ENCODE measurements at places on chromosomes 6 and 20.
A peak's percentile ranks its signal among the peaks of the same experiment; 100 is the strongest.

DNA sequence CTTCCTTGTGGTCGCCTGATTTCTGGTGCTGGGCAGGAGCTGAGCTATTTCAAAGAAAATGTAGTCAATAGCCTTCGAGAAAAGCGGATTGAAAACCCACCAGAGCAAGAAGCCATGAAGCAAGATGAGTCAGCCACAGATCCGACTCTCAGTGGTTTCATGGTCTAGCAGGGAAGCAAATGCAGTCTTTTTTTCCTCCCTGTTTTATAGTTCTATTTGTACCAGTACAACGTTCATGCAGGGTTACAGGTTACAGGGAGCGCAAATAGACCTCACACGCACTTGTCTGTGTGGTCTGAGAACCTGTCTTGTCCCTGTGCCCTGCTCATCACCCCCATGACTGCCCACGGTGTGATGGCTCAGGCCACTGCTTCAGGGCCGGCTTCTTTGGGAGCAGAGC lies 309.8 kb upstream of the SUPT3H start:
- no peak for DNase-seq

GRCh38 chr6:8930009-8930408 lies 494.7 kb upstream of the SLC35B3 start:
- no peak for DNase-seq

DNA sequence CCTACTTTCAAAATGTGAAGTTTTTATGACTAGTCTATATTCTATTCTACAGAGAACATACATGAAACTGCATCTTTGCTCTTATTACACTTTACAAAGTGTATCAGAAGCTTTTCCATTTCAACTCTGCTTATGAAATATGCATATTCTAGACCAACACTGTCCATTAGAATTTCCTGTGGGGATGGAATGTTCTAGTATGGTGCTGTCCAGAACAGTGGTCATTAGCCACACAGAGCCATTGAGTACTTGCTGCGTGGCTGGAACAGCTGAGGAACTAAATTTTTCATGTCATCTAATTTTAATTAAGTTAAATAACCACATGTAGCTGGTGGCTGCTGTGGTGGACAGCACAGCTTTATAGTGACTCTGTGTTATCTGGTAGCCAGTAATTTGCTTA lies 105.9 kb upstream of the PDE10A start:
- no peak for DNase-seq

- no peak for DNase-seq
These were observed 19.4 kb upstream of the CLDN20 start for GRCh38 chr6:155244434-155244833.

DNA sequence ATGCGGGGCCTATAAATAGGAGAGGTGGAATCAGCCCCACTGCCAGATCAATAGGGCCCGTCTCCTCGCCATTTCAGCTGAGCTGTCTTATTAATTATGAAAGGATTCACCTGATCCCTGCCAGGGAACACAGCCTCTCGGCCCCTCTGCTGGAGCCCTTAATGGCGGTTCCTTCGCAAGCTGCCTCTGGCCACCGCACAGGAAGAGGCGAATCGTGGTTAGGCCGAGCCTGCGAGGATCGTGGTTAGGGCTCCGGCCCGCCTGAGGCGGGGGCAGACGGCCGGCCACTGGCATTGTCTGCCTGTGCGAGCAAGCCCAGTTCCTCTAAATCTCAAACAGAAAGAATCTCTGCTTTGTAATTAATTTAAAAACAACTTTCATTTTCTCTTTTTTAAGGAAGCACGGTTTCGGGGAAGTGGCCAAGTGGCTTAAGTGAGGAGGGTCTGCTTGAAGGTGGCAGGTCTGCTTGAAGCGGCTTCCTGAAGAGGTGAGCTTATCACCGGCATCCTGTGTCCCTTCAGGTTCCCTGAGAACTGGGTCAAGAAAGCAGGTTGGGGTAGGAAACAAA lies 9.2 kb downstream of the NRN1 start:
- DNase-seq: no peak

- no peak for DNase-seq
These were observed 243.1 kb downstream of the DLL1 start for GRCh38 chr6:170047823-170048222.

DNA sequence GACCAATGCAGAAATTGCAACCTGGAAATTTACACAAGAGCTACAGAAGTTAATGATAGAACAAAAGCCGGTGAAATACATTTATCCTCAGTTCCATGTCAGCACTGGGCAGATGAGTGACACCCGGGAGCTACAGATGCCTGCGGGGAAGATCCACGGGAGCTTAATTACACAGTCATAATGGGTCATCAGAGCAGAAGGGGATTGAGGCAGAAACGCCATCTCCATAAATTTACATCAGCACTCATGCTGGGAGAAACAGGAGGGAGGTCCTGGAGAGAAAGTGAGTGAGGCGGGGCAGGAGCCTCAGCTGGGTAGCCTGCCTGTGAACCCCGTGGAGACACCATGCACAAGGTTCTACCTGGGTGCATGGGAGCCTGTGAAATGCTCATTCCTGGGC lies 37.6 kb upstream of the CST7 start:
- no peak for DNase-seq

DNA sequence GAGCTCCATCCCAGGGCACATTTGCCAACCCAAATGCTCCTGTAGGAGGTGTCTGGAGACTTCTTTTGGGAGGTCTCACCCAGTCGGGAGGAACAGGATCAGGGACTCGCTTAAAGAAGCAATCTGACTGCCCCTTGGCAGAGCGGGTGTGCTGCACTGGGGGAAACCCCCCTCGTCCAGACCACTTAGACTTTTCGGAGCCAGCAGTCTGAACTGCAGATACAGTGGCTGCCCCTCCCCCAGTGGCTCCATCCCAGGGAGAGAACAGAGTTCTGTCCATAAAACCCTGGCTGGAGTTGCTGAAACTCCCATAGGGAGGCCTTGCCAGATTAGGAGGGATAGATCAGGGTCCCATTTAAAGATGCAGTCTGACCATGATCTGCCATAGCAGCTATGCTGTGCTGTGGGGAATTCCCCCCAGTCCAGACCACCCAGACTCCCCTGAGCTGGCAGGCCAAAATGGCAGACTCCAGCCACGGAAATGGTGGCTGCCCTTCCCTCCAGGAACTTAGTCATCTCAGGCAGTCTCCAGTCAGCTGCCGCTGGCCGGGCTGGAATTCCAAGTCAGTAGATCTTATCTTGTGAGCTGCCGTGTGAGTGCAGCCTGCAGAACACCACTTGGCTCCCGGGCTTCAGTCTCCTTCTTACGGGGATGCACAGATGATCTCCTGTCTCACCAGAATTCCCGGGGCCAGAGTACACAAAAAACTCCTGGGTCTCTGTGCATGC lies 278.1 kb upstream of the SASH1 start:
- DNase-seq: no peak

DNA sequence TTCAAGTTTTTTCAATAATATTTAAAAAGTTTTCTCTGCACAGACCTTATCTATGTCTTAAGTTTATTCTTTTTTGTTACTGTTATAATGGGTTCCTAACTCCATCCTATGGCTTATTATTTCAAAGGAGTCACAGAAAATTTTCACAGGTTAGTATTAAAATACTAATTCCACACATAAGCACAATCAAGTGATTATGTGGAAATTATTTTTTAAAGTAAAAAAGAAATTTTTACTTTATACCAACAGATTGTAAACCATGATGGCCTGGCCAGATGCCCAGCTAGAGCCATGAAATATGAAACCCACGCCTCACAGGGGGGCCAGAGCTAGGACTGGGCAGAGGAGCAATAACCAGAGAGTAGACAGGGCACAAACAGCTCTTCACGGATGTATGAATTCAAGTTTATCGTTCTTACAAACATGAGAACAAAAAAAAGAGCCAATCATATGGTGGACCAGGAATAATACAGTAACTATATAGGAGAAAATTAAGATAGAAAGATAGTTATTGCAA lies 34.0 kb downstream of the NUDT3 start:
- DNase-seq: no peak

- no peak for DNase-seq
These were observed 45.5 kb upstream of the UNC93A start for GRCh38 chr6:167245591-167245990.

- peak; percentile 69 for DNase-seq
These were observed 21.1 kb upstream of the NOTCH4 start for GRCh38 chr6:32244946-32245398.

DNA sequence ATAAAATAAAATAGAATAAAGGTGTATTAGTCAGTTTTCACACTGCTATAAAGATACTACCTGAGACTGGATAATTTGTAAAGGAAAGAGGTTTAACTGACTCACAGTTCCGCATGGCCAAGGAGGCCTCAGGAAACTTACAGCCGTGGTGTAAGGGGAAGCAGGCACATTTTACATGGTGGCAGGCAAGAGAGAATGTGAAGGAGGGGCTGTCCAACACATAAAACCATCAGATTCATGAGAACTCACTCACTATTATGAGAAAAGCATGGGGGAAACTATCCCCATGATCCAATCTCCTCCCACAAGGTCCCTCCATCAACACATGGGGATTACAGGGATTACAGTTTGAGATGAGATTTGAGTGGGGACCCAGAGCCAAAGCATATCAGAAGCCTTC lies 41.1 kb upstream of the BCAS1 start:
- DNase-seq: no peak

- no peak for DNase-seq
These were observed 63.1 kb downstream of the TTI1 start for GRCh38 chr20:37969949-37970855.

DNA sequence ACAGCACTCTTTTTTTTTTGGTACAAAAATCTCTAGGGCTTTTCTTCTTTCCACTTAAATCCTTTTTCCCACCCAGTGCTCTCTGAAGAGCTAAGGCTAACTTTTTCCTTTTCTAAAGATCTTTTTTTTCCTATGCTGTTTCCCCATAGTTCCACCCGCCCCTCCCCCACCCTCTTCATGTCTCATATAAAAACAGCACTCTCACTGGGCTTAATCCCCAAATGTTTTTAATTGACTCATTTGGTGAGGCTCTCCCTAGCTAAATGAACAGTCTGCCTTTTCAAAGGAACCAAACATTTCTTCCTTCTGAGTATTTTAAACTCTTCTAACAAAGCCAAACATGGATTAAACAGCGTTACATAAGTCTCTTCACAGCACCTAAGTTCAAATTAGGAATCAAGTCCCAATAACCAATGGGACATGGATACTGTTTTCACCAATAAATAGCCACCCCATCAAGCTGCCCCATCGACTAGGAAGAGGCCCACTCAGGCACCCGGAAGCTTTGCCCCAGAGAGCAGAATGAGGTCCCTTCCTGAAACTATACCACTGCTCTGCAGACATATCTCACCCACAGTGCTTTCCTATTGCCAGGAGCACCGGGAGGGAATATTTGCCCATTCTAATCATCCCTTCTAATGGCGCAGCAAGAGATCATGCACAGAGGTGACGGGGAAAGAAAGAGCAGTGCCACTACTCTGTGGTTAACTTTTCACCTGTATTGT lies 63.7 kb downstream of the ATXN1 start:
- no peak for DNase-seq

- DNase-seq: no peak
These were observed 153.1 kb upstream of the RPS6KA2 start for GRCh38 chr6:166779963-166780683.

DNA sequence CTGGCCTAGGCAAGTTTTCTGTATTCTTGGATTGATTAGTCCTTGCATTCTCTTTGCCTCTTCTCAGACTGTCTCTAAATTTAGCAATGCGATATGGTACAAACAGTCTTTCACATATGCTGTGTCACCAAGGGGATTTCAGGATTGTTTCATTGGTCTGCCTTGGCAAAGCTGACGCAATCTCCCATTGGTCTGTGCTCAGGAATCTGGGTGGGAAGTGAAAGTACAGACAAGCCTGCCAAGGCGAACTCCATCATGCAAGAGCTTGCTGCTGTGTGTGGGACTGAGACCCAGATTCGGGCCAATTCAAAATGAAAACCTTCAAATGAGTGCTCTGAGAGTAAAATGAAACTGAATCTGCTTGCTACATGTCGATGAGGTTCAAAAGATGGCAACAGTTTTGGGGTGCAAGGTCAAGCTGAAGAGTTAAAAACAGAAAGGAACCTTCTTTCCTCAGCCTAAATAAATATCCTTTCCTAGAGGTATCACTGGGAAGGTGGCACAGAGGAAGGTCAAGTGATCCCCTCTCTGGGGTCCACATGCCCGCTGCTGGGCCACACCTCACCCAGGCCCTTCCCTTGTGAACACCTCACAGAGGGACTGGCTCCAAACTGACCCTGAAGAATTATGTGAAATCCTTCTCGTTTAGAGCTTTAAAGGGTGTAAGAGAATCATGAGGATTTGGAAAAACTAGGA lies 198.8 kb upstream of the PREP start:
- DNase-seq: no peak

DNA sequence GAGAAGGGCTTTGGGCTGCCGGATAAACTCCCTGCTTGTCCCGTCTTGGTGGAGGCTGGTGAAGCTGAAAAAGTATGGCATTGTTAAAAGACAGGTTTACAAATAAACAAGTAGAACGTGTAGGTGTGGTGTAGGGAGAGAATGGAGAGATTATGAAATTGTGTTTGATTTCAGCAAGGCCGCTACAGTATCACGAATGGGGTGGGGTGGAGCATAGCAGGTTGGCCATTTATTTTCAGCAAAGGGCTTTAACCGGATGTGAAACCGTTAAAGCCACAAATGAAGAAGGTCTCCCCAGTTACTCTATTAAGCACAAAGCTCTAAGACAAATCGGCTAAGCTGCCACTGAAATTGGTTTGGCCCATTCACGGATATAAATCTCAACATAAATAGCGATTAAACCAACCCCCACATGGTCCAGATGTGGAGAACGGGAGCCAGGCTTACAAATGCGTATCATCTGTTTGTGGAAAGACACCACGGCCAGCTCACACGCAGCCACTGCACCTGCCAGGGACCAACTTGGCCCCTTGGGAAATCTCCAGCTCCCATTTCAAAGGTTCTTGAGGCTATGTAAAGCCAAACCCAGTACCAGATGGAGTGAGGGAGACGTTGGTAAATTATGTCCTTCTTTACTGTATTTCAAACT lies 94.0 kb downstream of the ZMYND8 start:
- no peak for DNase-seq

DNA sequence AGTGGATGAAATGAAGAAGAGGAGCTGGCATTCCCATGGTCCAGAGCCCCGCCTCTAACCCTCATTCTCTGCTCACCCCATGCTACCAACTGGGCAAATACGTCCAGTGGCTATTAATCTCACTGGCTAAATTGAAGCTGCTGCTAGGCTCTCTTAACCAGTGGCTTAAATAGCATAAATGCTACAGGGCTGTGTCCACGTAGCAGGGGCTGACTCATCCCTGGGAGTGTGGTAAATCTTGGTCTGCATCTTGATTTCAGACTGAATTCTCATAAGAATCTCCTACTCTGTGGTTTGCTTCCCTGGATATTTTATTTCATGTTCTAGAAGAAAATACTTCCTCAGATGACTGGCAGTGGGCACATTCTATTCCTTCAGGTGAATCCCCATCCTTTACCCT lies 193.1 kb upstream of the ARG1 start:
- DNase-seq: no peak

DNA sequence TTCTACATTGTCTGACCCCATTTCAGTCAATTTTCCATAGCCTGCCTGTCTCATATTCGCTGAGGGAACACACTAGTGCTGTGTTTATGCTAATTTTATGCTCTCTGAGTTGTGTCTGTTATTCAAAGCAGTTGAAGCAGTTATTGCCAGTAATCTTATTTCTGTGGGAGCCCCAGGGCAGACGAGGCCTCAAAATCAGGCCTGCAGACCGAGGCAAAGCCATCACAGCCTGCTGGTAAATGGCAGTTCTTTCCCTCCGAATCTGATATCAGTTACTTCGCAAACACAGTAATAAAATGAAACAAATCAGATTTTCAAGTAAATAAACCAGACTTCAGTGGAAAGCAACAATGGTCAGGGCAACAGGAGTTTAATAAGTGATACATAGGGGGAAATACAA lies 508.4 kb downstream of the PKHD1 start:
- DNase-seq: no peak

- DNase-seq: no peak
These were observed 59.4 kb downstream of the PLCG1 start for GRCh38 chr20:41196653-41197225.
